ENCODE measurements at places on chromosomes 13 and 19.
A peak's percentile ranks its signal among the peaks of the same experiment; 100 is the strongest.

GRCh38 chr19:11479898-11480714 lies 740 bp downstream of the ELAVL3 start:
- DNase-seq: peak; percentile 46

- no peak for DNase-seq
Observed at GRCh38 chr19:33325920-33326319, 23.6 kb upstream of the CEBPA start.

GRCh38 chr13:30580852-30581502 lies 36.7 kb upstream of the USPL1 start:
- DNase-seq: no peak

DNA sequence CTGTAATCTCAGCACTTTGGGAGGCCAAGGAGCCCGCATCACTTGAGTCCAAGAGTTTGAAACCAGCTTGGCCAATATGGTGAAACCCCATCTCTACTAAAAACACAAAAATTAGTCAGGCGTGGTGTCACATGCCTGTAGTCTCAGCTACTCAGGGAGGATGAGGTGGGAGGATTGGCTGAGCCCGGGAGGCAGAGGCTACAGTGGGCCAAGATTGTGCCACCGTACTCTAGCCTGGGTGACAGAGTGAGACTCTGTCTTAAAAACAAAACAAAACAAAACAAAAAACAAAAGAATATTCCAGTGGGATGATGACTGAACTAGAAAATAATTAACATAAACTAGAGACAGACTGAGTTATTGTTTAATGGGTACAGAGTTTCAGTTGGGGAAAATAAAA lies 81.7 kb upstream of the ABCC4 start:
- DNase-seq: no peak

- DNase-seq: no peak
Observed at GRCh38 chr19:14603990-14604387, 21.1 kb downstream of the CLEC17A start.

GRCh38 chr13:109743706-109744453 lies 42.5 kb downstream of the IRS2 start:
- no peak for DNase-seq

GRCh38 chr19:31070146-31071065 lies 278.8 kb downstream of the TSHZ3 start:
- DNase-seq: no peak

DNA sequence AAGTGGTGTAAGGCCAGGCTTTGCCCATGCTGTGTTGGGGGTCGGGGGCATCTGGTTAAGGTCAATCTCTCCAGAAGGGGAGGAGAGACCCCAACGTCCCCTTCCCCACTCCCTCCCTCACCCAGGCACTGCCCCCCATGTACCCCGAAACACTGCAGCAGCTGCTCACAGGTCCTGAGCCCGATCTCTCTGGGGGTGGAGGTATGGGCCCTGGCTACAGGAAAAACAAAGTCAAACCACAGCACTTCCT lies 10.2 kb downstream of the CAPN12 start:
- DNase-seq: no peak

GRCh38 chr19:53182202-53182601 lies 11.0 kb downstream of the ZNF665 start:
- DNase-seq: no peak

- peak; percentile 71 for DNase-seq
Observed at GRCh38 chr19:18205200-18205892, 1.5 kb upstream of the RAB3A start.

DNA sequence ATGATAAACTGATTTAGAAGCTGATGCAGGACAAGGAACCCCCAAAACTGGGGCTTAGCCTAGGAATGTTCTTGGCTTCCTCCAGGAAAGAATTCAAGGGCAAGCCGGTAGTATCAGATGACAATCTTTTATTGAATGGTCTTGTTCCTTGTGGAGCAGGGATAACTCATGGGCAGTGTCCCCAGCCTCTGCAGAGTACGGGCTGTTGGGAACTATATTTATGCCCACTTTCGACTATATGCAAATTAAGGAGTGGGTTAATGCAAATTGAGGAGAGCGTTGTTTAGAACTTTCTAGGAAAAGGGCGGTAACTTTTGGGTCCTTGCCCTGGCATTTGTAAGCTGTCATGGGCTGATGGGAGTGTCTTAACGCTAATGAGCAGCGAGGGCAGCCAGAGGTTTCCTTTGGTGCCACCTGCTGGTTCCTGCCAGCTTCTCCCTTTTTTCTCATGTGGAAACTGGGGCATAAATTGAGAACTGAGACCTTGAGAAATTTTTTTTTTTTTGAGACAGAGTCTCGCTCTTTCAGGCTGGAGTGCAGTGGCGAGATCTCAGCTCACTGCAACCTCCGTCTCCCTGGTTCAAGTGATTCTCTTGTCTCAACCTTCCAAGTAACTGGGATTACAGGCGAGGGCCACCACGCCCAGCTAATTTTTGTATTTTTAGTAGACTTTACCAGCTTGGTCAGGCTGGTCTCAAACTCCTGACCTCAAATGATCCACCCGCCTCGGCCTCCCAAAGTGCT lies 79.4 kb upstream of the ABCC4 start:
- DNase-seq: peak; percentile 94

- peak; percentile 88 for DNase-seq
Observed at GRCh38 chr19:41997121-41997850, 3.3 kb upstream of the ATP1A3 start.

- no peak for DNase-seq
Observed at GRCh38 chr13:35566340-35566739, 89.9 kb upstream of the MAB21L1 start.

DNA sequence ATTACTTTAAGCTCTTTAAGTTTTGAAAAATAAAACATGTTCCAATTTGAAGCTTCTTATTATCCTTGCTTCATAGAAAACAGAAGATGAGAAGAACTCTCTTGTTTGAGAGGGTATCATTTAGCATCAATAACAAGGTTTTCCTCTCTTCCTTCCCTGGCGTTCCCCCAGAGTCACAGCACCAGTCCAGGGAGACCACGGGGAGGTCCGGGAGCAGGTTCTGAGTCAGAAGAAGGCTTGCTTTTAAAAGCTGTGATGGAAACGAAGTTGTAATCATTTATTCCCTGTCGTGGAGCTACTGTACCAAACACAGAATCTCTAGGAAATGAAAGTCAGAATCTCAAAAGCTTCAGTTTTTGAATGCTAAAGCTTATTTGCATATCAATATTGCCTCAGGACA lies 174.0 kb upstream of the LSM14A start:
- peak; percentile 6 for DNase-seq

- DNase-seq: peak; percentile 71
Observed at GRCh38 chr19:58395979-58396627, 647 bp downstream of the RNF225 start.

- DNase-seq: no peak
Observed at GRCh38 chr19:7645656-7646425, 8.9 kb downstream of the STXBP2 start.

DNA sequence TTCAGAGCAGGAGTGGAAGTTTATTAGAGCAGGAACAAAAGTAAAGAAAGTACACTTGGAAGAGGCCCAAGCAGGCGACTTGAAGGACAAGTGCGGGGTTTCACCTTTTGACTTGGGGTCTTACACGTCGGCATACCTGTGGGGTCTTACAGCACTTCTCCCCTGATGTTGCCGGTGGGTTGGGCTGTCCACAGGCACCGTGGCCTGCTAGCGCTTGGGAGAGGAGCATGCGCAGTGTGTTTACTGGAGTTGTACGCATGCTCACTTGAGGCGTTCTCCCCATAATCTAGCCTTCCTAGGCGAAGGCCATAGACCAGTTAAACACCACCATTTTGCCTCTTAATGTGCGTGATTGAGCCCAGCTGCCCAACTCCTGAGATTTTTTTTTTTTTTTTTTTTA lies 25.0 kb upstream of the PLEKHF1 start:
- no peak for DNase-seq

DNA sequence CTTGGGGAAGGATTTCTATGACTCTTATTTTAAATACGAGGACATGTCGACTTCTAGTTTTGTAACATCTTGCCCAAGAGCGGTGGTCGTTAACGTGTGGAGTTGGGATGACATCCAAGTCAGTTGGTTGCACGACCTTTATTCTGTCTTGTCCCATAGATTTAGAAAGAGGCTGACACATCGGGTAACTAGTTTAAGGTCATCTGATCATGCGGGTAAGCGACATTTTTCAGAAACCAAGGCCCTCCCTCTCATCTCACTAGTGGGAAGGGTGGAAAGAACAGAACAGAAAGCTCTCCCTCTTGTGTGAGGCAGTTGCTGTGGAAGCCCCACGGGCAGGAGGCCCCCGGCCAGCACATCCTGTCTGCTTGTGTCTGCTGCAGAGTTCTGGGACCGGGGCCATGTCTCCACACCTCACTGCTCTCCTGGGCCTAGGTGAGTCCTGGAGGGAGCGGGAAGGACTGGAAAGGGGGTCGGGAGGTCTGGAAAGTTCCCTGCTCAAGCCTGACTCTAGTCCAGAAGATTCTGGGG lies at the start of gene LAIR2:
Gene LAIR2 (plus strand): TSS at position 314 of the 531 bp plus-strand sequence. CDS start 88 bp downstream, at position 402.
- DNase-seq: no peak

DNA sequence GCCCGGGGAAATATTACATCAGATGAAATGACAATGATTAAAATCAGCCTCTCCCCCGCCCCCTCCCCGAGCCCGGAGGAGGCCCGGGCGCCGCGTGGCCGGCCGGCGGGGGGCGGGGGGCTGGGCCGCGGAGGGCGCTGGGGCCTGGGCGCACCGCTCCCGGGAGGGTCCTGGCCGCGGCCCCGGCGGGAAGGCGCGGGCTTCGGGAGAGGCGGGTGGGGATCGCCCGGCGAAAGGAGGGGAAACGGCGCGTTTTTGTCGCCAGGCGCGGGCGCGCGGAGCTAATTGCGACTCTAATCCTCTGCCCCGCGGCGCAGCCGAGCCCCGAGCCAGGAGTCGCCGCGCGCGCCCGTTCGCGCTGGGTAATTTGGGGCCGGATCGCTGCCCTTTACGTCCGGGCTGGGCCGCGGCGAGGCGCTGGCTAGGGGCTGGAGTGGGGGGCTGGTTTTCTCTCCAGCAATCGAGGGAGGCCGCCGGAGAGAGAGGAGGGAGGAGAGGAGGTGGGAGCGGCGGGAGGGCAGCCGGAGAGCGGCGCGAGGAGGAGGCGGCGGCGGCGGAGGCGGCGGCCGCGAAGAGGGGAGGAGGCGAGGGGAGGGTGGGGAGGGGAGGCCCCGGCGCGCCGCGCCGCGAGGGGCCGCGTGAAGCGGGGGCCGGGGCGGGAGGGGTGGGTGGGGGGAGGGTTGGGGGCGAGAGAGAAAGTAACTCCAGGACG lies at the start of gene KCTD15:
Gene KCTD15 (plus strand): TSS at position 707 of the 712 bp plus-strand sequence. CDS start 3,585 bp downstream, outside the sequence.
- DNase-seq: peak; percentile 64

DNA sequence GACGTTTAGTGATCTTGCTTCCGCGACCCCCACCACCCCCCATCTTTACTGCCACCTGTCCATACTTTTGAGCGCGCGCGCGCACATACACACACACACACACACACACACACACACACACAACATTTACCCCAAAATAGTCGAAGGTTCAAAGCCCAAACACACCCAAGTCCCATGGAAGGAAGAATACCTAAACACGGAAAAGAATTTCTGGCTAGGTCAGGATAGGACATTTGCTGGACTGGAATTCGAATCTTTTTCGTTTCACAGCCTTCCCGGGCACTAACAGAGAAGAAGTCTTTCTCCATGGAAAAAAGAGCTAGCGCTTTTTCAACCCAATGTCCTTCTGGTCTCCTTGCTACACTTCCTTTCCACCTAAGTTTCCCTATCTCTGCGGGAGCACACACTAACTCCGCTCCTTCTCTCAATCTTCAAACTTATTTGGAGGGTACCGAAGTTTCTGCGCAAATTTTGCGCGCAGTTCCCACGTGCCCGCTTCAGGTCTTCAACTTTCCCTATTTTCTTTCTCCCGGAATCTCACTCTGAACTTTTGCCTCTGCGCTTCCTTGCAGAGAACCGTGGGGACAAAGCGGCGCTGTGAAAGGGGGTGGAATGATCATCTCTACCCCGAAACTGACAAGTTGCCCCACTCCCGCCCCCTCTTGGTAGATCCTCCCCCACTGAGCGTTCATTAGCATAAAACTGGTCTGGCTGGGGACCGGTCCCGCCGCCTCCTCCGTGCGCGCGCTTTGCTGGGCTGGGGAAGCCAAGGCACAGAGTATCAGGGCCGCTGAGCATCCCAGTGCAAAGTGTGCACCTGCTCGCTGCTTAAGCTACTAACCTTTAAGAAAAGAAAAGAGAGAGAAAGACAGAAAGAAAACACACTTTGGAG lies 2.7 kb downstream of the DACH1 start:
- DNase-seq: peak; percentile 78

DNA sequence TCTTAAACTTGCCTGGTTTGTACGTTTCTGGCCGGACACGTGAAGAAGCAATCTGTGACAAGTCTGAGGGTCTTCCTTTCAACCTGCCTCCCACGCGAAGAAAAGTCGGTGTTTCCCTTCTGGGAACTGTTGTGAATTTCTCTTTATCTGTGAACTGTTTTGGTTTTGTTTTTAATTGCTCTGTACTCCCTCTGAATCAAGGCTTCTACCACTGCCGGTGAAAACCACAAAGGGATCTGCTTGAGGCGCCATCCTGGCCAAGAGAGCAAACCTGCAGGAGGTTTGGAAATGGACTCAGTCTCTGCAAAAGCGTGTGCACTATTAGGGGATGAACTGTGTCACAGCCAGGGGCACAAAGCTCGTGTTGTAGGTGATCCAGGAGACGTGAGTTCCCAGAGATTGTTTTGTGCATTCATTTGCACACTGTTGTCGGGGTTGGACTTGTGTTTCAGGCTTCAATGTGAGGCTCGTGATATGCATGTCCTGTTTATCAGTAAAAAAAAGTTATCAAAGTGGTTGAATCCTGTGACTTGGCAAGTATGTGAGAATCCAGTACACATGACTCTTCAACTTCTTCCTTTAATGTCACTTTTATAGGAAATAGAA lies 9.7 kb downstream of the SIGLEC8 start:
- no peak for DNase-seq

GRCh38 chr13:99287551-99287950 lies 19.6 kb downstream of the GPR183 start:
- DNase-seq: no peak

DNA sequence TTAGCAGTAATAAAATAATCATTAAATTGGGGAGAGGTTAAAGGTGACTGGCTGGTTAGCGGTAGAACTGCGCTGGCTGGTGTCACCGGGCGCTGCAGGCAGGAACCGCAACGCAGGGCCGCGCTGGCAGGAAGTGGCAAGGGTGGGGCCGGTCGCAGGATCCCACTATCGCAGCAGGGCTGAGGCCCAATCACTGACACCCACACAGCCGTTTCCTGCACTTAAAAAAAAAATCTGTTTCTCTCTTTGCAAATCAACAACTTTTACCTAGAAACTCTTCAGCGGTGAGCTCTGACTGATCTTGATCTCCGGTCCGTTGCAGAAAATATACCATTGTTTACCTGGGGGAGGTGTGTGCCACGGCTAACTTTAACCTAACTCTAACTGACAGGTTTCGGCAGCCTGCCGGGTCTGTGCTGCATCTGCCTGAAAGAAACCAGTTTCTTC lies 46.9 kb downstream of the KLF2 start:
- no peak for DNase-seq

- no peak for DNase-seq
Observed at GRCh38 chr19:16949496-16950023, 60.8 kb downstream of the F2RL3 start.

DNA sequence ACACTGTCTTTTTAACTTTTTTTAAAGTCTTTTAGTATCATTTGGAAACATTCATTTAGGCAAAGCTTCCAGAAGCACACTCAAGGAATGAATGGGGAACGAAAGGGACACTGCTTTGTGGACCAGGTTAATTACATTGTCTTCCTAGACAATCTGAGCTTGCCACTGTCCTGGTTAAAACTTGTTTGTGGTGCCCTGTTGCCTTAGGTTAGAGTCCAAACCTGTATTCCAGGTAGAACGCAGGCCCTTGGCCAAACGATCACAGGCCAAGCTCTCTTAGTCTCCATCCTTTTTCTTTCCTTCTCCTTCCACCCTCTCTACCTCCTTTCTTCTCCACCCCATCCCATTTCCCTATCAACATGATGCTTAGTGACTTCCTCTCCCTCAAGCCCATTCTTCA lies 66.8 kb downstream of the ERCC5 start:
- DNase-seq: no peak
